ENCODE measurements at places on chromosomes 5 and 9.

DNA sequence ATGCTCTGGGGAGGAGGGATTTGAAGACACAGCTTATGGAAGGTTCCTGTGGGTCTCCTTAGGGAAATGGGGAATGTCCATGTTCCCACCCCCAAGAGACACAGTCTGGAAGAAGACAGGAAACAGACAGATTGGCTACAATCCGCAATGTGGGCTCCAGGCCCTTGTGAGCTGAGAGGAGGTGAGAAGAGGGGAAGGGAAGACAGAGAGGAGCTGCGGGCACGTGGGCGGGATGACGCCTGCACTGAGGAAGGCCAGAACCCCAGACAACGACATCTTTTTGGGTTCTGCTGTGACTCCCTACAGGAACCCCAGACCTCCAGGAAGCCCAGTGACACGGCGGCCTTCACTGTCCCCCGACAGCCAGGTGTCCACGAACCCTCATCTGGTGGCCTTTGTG is 29.9 kb upstream of the NKD2 start:
- DNase-seq: no peak

GRCh38 chr9:71446106-71446472 is 322.2 kb downstream of the CEMIP2 start:
- no peak for DNase-seq

DNA sequence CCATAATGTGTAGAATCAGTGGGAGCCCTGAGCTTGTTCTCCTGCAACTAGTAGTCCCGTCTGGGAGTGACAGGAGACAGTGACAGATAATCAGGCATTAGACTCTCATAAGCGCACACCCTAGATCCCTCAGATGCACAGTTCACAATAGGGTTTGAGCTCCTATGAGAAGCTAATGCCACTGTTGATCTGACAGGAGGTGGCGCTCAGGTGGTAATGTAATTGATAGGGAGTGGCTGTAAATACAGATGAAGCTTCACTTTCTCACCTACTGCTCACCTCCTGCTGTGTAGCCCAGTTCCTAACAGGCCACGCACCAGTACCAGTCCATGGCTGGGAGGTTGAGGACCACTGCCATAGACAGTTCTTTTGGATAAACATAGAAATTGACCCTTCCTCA is 188.7 kb downstream of the ROR2 start:
- DNase-seq: no peak

DNA sequence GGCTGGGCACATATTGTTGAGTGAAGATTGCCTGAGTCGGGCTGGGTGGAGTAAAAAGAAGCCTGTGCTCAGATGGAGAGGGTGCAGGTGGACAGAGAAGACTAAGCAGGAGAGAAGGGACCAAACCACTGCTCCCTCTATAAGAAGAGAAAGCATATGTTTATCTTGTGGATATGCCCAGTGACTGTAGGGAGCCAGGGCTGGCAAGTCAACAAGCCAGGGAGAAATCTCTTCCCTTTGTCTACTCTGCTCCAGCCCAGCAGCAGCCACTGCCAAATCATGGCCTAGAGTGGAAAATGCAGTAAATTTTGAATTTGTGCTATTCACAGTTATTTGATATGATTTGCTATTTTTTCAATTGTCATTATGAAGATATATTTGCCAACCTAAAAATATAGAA is 33.2 kb upstream of the TRIM36 start:
- DNase-seq: no peak

- no peak for DNase-seq
Measured at GRCh38 chr9:105341434-105342146, 97.1 kb downstream of the SLC44A1 start.

- no peak for DNase-seq
Measured at GRCh38 chr5:42306287-42306686, 117.0 kb upstream of the GHR start.

DNA sequence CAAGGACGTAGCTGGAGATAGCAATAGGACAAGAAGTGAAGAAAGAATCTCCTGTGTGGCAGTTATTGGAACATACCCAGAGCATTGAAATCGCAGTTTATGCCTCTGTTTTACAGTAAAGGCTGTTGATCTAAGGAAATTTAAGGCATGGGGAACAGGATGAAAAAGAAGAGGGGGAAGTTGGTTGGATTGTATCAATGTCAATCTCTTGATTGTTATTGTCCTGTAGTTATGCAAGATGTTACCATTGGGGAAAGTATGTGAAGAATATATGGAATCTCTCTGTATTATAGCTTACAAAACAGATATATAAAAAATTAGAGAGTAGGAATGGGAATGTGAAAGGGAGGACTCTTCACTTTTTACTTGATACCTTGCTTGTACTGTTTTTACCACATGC is 195.6 kb upstream of the NREP start:
- no peak for DNase-seq

DNA sequence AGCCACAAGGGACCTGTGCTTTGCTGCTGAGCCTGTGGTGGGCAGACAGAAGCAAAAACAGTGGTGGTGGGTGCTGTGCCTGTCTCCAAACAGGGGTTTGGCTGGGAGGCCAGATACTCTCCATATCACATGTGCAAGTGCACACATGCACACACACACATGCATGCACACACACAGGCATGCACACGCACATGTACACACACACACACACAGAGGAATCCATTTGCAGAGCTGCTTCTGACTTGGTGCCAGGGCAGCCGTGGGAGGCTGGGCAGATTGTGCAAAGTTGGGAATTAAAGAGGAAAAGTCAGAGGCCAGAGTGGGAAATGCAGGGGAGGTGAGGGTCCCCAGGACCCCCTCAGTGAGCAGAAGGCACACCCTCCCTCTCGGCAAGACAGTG is 71.3 kb downstream of the NTNG2 start:
- no peak for DNase-seq

DNA sequence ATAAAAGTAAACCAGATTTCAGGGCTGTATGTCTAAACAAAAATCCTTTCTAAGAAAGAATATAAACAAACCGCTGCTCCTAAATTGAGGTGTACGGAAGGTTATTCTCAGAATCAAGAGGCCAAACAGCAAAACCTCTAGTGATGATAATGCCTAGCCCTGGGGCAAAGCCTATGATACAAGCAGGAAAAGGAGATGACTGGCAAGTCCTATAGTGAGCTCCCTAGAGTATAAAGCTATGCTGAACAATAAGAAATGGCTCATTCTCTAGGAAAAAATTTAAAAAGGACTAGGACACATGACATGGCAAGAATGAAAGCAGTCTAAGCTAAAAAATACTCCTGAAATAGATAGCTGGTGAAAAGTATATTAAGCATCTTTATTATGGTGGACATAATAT is 187.1 kb downstream of the BNC2 start:
- no peak for DNase-seq

GRCh38 chr5:156951359-156951758 is 11.7 kb downstream of the TIMD4 start:
- no peak for DNase-seq

- DNase-seq: no peak
Measured at GRCh38 chr9:4137681-4138099, 162.2 kb downstream of the GLIS3 start.

GRCh38 chr5:5492087-5492933 is 69.8 kb downstream of the ICE1 start:
- no peak for DNase-seq

GRCh38 chr9:79652598-79652997 is 80.8 kb downstream of the TLE4 start:
- DNase-seq: no peak

DNA sequence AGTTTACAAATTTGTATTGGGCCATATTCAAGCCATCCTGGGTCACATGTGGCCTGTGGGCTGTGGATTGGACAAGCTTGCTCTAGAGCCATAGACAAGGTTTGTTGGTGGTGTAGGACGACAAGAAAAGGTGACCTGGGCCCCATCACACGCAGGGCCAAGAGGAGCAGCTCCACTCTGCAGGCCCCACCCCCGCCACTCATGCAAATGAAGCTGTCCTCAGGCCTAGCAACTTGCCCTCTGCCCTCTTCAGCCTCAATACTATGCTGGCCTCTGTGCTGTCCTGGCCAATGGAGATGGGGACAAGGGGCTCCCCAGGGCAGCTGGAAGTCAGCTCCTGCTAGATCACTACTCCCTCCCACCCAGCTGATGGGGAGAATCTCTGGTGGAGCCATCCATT is 55.2 kb upstream of the TMEM252 start:
- no peak for DNase-seq

DNA sequence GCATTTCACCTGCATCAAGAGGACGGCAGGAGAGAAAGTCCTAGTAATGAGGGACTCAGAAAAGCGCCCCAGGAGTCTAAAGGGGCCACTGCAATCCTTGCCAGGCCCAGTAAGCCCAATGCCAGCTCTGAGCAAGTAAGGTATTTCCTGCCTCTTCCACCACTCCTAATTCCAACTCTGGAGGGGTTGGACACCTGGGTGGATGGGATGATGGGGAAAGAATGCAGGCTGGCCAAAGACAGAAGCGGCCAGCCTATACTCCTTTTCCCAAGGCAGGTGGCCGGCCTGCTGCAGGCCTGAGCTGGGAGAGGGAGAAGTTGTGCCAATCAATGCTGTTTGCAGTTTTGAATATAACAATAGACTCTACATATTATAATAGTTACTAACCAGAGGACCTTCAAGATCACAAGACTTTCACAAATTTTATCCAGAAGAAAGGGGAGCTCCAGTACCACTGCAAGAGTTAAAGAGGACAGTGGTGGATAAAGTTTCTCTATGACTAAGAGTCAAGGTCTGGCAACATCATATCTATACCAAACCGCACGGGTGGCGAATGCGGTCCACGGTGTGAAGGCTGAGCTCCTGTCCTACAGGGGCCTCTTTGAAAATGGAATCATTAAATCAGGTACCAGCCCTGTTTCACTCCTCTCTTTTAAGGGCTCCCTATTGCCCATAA is 115.0 kb upstream of the TBC1D2 start:
- no peak for DNase-seq

DNA sequence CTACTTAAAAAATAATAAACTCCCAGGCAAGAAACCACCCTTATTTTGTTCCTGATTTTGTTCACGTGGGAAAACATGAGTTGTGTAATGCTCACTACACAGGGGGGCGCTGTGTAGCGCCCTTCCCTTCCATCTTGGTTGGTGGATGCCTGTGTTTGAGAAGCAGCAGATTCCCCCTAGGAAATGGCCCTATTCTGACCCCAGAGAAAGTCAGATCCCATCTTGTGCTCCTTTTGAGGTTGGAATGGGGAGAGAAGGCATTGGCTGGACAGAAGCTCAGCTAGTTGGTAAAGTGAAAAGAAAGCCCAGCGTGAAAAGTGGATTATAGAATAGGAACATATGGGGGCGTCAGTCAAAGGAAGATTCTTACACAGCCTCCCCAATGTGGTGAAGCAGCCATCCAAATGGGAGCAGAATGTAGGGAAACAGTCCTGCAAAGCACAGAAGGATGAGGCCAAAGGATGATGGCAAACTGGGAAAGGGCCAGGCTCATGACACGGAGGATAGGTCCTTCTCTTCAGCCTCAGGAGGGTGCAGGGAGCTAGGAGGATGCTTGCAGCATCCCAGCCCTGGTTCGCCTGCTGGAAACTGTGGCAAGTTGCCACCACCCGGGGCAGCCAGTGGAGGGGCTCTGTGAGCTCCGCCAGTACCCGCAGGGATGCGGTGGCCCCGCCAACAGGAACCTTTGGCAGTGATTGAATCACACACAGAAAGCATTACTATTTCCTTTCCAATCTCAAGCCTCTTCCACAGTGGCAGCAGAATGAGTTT is 314.2 kb upstream of the DAP start:
- DNase-seq: no peak

GRCh38 chr9:13033959-13034693 is 245.4 kb downstream of the MPDZ start:
- DNase-seq: no peak

DNA sequence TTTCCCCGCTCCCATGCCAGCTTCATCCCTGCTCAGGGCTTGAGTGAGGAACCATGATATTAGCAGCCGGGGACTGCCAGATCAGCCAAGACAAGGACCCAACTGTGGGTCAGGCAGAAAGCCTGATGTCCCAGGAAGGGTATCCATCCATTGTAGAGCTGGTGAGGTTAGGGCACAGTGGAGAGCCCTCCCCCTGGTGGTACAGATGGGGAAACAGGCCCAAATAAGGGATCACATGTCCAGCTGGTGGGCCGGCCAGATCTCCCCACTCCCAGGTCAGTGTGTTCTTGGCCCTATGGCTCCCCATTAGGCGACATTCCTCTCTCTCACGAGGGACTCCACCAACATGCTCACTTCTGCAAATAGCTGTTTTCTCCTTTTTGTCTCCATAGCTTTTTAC is 9.0 kb downstream of the CDX1 start:
- DNase-seq: no peak

DNA sequence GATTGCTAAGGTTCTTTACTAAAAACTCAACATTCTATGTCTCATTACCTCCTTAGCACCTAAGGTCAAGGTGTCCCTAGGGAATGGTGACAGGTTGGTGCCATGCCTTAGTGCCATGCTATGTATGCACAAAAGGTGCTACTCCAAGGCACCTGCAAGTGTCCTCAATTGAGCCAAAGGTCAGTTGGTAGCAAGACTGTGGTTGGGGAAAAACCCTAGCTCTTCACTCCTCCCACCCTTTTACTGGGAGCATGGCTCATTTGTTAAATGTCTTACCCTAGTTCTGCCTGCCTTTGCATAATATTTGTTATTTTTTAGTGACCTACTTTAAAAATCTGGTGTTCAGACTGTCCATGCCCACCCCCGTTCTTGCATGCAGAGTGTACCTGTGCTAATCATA is 17.0 kb downstream of the ACO1 start:
- no peak for DNase-seq

DNA sequence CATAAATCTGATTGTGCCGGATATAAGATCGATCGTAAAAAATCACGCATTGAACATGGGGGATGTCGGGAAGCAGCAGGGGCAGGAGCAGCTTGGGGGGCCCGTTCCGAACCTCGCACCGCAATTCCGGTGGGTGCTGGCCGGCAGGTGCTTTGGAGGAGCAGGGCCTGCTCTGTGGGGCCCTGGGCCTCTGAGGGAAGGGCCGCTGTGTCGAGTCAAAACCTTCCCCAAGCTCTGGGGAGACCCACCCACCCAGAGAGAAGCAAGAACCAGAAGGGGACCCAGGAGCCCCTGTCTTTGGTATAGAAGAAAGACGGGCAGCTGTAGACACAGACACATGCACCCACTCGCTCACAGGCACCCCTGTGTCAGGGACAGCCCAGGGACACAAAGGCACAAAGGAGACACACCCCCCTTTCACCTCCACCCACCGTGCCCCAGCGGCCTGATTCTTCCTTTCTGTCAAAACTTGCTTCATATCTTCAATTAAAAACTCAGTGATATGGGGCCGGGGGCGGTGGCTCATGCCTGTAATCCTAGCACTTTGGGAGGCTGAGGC is 49.4 kb upstream of the ZBTB43 start:
- no peak for DNase-seq

DNA sequence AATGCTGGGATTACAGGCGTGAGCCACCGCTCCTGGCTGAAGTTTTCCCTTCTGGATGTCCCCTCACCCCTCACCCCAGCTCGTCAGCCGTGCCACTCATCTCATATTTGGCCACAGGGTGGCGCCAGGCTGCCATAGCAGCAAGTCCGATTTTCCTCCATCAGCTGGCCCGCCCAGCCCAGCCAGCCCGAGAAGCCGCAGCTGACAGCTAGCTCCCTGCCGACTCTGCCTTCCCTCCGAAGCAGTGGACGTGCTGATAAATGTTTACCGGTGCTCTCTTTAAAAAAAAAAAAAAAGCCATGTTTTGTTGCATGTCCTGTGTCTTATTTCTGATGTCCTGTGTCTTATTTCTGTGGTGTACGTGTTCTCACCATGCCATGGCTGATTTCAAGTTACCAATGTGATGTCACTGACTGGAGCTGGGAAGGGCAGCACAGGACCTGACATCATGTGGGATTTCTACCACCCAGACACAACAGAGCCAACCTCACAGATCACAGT is 58.3 kb downstream of the PFDN1 start:
- peak; percentile 52 for DNase-seq

All from activated CD8-positive, alpha-beta memory T cell treated with anti-CD3 and anti-CD28 coated beads for 4 hours (primary cell).